Astrocyte of the spinal cord (primary cell): ENCODE measurements at places on chromosomes 16 and 17.

- DNase-seq, result no peak
These were observed 35.4 kb upstream of the TMC5 start for GRCh38 chr16:19382084-19382801.

DNA sequence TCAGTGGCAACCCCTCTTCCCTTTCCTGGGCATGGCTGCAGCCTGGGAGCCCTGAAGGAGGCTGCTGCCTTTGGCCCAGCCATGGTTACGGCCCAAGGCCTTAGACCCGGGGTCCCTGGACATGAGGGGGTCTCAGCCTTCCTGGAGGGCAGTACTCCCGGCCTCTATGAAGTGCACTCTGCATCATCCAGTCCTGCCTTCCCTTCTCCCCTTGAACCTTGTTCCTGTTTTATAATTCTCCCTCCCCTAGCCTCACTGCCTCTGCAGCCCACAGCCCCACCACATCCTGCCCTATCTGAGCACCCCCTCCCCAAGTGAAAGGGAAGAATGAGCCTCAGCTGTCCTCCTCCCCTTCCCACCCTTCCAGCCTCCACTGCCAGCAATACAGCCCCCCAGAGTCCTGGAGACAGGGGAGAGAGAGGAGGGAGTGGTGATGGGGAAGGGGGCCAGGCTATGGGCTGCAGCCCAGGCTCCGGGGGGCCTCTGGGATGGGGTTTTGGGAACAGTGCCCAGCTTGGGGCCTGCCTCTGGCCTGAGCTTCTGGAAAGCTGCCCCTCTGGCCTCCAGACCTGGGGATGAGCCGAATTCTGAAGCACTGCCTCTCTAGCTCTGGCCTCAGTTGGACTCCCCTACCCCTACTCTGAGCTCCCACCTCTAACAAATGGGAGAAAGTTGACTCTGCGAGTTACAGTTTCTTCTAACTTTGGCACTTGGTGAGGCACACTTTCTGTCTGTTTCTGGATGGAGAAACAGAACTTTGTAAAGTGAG, 7.6 kb downstream of the CCR7 start:
- no peak for DNase-seq

DNA sequence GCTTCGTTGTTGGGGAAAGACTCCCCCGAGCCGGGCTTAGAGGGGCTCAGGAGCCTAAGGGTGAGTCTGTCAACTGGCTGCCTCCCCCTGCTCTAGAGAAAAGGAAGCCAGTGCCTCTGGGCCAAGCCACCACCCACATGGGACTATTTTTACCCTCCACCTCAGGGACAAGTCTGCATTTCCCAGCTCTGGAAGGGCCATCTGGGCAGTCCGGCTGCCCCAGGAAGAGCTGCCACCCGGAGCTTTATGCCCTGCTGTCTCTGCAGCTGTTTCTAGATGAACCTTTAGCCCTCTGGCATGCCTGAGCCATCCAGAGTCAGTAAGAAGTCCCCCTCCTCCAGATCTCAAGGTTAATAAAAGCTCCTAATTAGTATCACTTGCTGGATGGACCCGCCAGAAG, 5.3 kb upstream of the RPRML start:
- no peak for DNase-seq

DNA sequence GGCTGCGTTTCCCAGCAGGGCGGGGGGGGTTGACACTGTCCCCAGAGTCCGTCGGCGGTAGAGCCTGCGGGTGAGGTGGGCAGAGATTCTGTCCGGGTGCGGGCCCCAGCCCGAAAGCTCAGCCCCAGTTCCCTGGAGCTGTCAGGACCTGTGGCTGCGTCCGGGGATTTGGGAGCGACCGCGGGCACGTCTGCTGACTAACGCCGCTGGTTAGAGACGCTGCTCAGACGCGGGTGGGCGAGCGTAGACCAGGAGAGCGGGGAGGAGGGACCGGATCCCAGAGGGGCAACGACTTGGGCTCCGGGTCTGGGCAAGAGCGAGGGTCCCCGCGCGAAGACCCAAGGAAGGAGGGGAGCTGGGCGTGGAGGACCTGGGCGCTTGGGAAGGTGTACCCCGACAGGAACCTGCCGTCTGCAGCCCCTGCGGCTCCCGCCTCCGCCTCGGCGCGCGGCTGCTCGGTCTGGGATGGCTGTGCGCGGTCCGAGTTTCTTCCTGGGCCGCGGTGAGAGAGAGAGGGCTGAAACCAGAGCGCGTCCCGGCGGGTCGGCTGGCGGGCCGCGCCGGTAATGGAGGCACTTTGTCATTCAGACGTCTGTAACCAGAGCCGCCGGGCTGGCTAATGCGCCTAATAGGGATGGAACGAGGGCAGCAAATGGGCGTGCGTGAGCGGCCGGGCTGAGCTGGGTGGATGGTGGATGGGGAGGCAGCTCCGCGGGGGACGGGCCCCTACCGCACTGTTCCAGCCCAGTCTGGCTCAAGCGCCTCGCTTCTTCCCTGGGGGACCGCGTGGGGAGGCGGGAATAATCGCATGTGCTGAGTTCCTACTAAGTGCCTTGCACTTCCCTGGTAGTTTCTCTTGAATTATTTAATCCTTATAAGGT, 2.3 kb downstream of the NGFR start:
- peak; percentile 18 for DNase-seq

GRCh38 chr17:45146890-45147580, 1.2 kb upstream of the HEXIM1 start:
- DNase-seq, result peak; percentile 74

DNA sequence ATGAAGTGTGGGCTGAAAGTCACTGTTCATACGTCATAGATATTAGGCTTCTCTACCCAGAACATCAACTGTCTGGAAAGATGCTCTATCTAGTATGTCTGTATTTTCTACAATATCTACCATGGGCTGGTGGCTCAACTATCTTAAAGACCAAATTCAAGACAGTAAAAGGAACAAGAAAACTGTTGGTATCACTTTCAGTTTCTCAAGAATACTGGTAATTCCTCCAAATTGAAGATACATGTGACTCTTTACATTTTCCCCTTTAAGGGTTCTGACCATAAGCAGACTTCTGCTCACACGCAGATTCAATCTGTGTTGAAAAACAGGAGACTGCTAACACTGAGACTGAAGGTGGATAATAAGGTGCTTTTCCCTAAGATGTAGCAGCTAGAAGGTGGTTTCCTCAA, 24.2 kb downstream of the XPO6 start:
- no peak for DNase-seq

GRCh38 chr16:54341892-54342776, 55.5 kb upstream of the IRX3 start:
- DNase-seq, result no peak

- DNase-seq, result no peak
These were observed 5.6 kb upstream of the ULK2 start for GRCh38 chr17:19873346-19873745.

- no peak for DNase-seq
These were observed 18.2 kb downstream of the DDX42 start for GRCh38 chr17:63792055-63792729.

DNA sequence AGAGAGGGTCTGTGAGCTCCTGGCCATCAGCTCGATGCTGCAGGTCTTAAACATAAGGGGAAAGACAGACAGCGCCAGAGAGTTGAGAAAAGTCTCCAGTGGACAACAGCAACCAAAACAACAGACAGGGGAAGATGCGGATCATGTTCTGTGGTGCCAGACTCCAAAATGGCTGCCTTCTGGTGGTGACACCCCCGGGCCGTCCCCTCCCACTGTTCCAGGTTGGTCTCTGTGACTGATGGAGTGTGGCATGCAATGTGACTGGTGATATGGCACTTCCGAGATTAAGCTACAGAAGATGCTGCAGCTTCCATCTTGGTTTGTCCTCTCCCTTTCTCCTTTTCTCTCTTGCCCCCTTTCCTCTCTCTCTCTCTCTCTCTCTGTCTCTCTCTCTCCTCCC, 40.4 kb upstream of the RBFOX3 start:
- no peak for DNase-seq

DNA sequence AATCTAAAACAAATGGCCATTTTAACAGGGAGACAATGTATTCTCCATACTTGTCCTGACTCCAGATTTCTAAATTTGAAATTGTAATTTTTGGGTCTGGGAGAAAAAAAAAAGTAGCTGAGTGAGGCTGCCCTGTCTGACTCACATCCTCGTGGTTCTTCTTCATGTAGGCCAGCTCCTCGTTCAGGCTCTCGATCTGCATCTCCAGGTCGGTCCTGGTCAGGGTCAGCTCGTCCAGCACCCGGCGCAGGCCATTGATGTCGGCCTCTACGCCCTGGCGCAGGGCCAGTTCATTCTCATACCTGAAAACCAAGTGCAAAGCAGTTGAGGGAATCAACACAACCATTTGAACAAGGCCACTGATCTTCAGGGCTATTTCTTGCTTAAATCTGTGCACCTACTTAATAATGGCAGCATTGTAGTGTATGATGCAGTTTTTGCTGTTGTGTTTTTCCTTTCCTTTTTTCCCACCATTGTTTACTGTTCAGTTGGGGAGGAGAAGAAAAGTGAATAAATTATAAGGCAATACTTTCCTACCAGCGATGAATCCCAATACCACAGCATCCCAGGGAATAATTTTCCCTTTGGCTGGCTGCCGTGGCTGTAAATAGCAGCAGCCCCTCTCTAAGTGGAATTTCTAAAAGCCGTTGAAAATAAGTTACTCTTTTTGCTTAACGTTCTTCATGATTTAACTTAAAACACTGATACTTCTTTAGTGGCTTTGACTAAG, 2.2 kb downstream of the KRT12 start:
- DNase-seq, result no peak

- DNase-seq, result peak; percentile 65
These were observed 41.7 kb downstream of the HEATR6 start for GRCh38 chr17:60036796-60037677.

DNA sequence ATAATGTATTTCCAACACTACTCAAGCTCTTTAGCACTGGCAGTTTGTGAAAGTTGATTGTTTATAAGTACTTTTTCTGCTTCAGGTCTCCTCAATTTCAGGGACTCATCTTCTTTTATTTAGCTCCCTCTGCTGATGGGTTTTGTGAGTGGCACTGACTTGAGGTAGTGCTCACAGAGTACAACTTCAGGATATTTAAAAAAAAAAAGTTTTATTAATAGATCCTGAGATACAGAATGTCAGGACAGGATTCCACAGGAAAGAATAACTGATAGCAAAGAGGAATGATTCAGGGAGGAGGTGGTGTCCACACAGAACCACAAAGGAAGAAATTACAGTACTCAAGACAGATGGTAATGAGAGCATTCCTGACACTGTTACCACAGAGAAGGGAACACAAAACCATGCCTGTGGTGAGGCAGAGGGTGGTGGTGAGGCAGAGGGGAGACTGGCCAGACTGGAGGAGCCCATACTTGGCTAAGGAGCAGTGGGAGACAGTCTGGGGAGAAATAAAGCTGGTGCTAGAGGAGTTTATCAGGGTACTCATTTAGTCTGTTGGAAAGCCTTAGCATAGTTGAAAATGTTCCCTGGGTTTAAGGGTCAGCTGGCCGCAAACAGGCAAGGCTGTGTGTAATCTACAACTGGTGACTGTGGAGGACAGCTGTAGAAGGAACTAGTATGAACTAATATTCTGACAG, 63.7 kb downstream of the SPAG9 start:
- peak; percentile 96 for DNase-seq

DNA sequence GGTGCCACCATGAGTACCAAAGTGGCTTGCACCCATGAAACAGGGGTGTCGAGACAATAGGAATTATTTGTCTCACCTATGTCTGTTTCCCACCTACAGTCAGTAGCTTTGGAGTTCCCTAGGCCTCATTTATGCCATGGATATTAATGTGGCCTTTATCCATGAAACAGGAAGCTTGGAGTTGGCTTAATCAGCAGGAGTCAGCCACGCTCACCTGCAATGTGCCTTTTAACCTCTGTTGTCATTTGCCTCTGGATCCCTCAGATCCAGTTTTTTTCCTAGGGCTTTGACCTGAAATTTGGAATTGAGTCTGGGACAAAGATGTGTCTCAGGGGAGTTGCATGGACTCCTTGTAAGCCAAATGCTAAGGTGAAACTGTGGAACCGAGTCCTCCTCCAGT, 44.4 kb downstream of the TAOK1 start:
- DNase-seq, result no peak

GRCh38 chr16:9068886-9069285, 22.6 kb upstream of the HAPSTR1 start:
- peak; percentile 52 for DNase-seq

DNA sequence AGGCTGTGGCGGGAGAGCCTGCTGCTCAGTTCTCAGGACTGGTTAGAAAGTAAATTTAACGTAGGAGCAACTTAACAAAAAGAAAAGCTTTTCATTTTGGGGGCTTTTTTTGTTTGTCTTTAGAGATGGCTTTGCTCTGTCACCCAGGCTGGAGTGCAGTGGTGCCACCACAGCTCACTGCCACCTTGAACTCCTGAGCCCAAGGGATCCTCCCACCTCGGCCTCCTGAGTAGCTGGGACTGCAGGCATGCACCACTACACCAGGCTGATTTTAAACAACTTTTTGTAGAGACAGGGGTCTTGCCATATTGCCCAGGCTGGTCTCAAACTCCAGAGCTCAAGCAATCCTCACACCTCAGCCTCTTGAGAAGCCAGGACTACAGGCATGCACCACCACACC, 205.0 kb downstream of the RPTOR start:
- DNase-seq, result no peak

GRCh38 chr16:661184-661821, 6.6 kb upstream of the RHOT2 start:
- DNase-seq, result no peak

- DNase-seq, result no peak
These were observed 8.0 kb downstream of the FANCA start for GRCh38 chr16:89808475-89808874.

DNA sequence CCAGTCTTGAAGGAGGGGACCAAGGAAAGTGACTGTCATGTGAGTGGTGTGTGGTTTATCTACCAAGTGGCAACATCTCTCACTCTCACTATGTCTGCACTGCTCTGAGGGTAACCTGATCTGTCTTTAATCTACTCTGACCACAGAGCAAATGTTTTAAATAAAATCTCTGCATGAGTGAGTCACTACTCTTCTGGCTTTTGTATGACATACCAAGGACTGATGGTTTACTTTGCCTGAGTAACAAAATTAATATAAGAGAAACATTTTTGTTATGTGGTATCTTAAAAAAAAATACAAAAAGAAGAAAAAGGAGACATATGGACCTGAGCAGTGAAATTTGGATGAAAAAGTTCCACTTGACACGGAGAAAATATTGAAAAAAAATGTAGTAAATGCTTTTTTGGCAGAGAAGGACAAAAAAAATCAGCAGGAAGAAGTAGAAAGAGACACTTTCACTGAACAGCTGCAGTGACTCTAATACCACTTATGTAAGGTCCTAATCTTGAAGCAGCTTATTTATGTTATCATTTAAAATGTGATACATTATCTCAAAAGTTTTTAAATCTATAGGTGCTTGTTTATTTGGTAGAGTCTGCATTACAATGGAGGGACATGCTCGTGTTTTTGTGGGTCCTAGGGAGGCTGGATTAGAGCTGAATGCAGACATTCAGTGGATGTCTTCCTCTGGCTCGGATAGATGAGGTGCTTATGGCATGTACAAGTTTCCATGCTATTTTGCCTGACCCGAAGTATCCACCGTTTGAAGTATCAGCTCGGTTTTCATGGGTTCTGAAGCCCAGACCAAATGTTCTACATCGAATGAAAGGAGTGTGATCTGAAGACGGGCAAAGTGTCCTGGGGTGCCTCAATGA, 240.7 kb downstream of the MAP2K6 start:
- DNase-seq, result peak; percentile 91

GRCh38 chr17:43774304-43775250, 4.2 kb downstream of the DUSP3 start:
- no peak for DNase-seq
